ENCODE measurements at places on chromosomes 1 and 21.

- no peak for DNase-seq
Observed at GRCh38 chr1:11126569-11126968, 26.9 kb upstream of the EXOSC10 start.

- no peak for DNase-seq
Observed at GRCh38 chr1:206575894-206576737, 36.1 kb downstream of the EIF2D start.

DNA sequence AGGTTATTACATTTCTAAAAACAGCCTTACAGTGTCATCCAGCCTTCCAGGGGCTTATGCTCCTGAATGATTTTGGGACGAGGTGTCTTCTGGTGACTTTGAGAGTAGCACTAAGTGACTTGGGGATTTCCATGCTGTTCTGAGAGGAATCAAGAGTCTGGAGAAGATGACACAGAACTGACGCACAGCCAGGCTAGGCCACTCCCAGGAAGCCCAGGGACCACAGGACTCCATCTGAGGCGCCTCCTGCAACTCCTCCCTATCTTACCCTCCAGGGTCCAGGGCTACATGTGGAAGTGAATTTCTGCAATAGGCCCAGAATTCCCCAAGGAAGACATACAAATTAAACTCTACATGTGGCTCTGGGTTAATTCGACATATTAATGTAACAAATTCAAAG, 92.5 kb downstream of the SLC25A24 start:
- no peak for DNase-seq

DNA sequence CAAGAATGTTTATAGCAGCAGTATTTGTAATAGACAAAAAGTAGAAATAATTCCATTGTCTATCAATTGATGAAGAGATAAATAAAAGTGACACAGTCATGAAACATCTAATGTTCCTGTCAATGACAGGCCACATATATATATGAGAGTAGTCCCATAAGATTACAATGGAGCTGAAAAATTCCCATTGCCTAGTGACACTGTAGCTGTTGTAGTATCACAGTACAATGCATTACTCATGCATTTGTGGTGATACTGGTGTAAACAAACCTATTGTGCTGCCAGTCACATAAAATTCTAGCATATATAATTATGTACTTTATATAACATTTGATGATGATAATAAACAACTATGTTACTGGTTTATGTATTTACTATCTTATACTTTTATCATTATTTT, 141.9 kb upstream of the LYPLAL1 start:
- no peak for DNase-seq

All from SK-N-SH (cell line).